Pericardium fibroblast (primary cell): ENCODE measurements at places on chromosomes 5 and 9. TPM values are rescaled to one million over a fixed set of nuclear protein-coding genes. Genes with fewer than 3 reads are reported as not detected.

Gene FOXD4L6
- 0.09 TPM in 1 of 2 replicates, not detected in the other for total RNA-seq

Gene OLFML2A
- 26.7 and 102 TPM in 2 replicates for total RNA-seq

Gene FGF1
- 0.26 and 2.0 TPM in 2 replicates for total RNA-seq

Gene C8G
- not detected in 2 replicates for total RNA-seq
